ENCODE measurements at places on chromosomes 3 and 15. TPM values are rescaled to one million over a fixed set of nuclear protein-coding genes. Genes with fewer than 3 reads are reported as not detected.

Gene NR1I2
- not detected for total RNA-seq

Gene RPL29
- 1,891 TPM for total RNA-seq

Gene MAGEL2
- not detected for total RNA-seq

Gene DPPA2
- not detected for total RNA-seq

Gene ATP10A
- total RNA-seq = 0.21 TPM

Gene CLDN11
- total RNA-seq = 7.5 TPM

Gene INKA1
- 22.2 TPM for total RNA-seq

Gene CLDN1
- total RNA-seq = 24.5 TPM

Gene PLA2G4E
- 0.96 TPM for total RNA-seq

Gene LSAMP
- under 0.01 TPM for total RNA-seq

Gene C3orf20
- not detected for total RNA-seq

Gene CADPS
- under 0.01 TPM for total RNA-seq

Gene STAB1
- 0.24 TPM for total RNA-seq

Gene CEP19
- 1.9 TPM for total RNA-seq

Gene BCHE
- 0.85 TPM for total RNA-seq

Gene HIGD1A
- 212 TPM for total RNA-seq

Gene GNAT1
- not detected for total RNA-seq

Gene P2RY14
- under 0.01 TPM for total RNA-seq

Gene CPEB1
- not detected for total RNA-seq

Gene CPNE9
- total RNA-seq = not detected

Gene ICE2
- total RNA-seq = 11.1 TPM

Gene OXTR
- total RNA-seq = 1.7 TPM

Gene CYP19A1
- total RNA-seq = not detected

Gene RPUSD3
- total RNA-seq = 24.8 TPM

Gene ADAMTS17
- total RNA-seq = 1.7 TPM
